Heart left ventricle (tissue), 16 donors: ENCODE measurements at places on chromosomes 2 and 18. TPM values are rescaled to one million over a fixed set of nuclear protein-coding genes. Genes with fewer than 3 reads are reported as not detected.

FTCDNL1 gene
- 1.2 TPM for total RNA-seq

ASPRV1 gene
- total RNA-seq, result not detected

SP5 gene
- not detected for total RNA-seq

DSC1 gene
- total RNA-seq, result 8.8 TPM

STARD6 gene
- total RNA-seq, result not detected

TNFAIP6 gene
- total RNA-seq, result 2.7 TPM

CRYBA2 gene
- not detected for total RNA-seq

RAB6C gene
- total RNA-seq, result not detected

KCNJ3 gene
- total RNA-seq, result 0.77 TPM

RASGRP3 gene
- 66.5 TPM for total RNA-seq

ENOSF1 gene
- total RNA-seq, result 19.7 TPM

AGAP1 gene
- 17.3 TPM for total RNA-seq

HRH4 gene
- not detected for total RNA-seq

TM4SF20 gene
- not detected for total RNA-seq

APCDD1 gene
- 15.7 TPM for total RNA-seq

UGT1A8 gene
- total RNA-seq, result not detected

B3GNT7 gene
- 52.4 TPM for total RNA-seq

MC2R gene
- not detected for total RNA-seq

CABYR gene
- not detected for total RNA-seq

ANKRD53 gene
- 0.40 TPM for total RNA-seq

GNAL gene
- total RNA-seq, result 2.1 TPM

PROKR1 gene
- total RNA-seq, result not detected

MYL1 gene
- not detected for total RNA-seq
